ENCODE measurements at places on chromosomes 5 and 9.
A peak's percentile ranks its signal among the peaks of the same experiment; 100 is the strongest.

DNA sequence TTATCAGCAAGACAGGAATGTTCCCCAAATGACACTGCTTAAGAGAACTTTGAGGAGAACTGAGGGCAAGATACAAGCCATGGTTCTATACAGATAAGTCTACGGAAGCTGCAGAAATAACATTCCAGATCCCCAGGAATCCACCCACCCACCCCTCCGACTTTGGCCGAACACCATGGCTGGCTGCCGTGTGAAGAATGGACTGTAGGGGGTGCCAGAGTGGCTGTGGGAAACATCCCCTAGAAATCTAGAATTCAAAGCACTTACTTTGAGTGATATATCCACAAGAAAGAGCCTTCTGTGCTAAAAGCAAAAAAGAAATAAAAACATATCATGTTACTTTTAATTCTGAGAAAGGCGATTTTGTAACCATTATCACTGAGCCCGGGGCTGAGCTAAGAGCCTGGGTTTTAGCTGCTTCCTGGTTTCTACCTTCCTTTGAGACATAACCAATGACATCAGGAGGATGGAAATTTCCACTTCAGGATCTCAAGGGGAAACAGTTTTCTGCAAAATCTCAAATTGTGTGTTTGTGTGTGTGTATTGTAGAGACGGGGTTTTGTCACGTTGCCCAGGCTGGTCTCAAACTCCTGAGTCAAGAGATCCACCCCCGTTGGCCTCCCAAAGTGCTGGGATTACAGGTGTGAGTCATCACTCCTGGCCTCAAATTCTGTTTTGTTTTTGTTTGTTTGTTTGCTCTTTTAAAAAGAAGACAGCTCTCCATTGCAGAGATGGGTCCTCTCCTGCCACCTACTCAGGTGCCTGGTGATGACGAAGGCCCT is 36.4 kb downstream of the GGTA1 start:
- DNase-seq = no peak

DNA sequence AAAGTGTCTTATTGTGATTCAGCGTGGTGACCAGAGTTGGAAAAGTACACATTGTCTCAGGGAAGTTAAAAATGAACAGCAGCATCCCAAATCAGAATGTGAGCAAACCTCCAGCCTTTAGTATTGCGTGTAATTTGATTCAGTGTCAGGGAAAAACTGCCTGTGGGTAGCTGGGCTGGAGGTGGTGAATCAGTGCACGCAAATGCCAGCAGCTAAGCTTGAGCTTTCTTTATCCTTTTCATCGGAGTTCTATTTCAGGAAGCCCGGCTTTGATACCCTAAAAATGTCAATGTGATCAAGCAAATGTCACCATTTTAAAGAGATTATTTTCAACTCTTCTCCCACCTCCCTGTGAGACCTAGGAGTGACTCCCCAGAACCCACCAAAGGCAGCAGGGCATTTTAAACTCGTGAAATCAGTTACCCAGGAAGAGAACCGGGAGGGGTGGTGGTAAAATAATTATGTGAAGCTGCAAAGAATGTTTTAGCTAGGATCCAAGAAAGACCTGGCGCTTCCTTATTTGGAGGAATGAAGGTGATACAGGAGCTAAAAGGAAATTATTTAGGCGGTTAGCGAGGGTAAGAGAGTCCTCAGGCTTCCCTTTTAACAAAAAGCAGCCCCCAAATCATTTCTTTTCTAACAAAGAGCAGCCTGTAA is 25.7 kb upstream of the C5orf47 start:
- DNase-seq = no peak

DNA sequence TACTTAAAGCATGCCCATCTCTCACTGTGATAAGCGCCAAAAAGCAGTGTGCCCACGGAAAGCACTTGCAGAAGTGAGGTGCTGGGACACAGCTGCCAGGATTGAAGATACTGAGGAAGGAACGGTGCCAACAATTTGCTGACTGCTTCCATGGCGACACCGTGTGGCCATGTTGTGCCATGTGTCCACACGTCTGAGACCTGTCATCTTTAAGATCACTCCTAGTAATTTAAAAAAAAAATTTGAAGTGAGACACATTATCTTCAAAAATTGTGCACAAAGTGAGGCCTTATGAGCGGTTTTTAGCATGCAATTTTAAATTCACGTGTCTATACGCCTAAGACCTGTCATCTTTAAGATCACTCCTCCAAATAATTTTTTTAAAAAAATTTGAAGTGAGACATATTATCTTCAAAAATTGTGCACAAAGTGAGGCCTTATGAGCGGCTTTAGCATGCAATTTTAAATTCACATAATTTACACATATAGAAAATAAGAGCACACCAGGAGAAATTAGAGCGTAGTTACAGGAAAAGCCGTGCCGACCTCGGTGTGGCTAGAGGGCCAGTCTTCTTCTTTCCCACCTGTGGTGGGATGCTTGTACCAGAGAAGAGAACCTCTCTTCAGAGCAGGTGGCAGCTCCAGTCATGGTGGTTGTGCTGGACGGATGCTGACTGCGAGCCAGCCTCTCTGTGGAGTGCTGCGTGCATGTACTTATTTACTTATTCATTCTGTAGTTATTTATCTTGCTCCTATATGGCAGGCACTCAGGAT is 21.4 kb upstream of the FLT4 start:
- DNase-seq = no peak

- no peak for DNase-seq
Measured at GRCh38 chr5:6338871-6339270, 39.5 kb downstream of the MED10 start.

DNA sequence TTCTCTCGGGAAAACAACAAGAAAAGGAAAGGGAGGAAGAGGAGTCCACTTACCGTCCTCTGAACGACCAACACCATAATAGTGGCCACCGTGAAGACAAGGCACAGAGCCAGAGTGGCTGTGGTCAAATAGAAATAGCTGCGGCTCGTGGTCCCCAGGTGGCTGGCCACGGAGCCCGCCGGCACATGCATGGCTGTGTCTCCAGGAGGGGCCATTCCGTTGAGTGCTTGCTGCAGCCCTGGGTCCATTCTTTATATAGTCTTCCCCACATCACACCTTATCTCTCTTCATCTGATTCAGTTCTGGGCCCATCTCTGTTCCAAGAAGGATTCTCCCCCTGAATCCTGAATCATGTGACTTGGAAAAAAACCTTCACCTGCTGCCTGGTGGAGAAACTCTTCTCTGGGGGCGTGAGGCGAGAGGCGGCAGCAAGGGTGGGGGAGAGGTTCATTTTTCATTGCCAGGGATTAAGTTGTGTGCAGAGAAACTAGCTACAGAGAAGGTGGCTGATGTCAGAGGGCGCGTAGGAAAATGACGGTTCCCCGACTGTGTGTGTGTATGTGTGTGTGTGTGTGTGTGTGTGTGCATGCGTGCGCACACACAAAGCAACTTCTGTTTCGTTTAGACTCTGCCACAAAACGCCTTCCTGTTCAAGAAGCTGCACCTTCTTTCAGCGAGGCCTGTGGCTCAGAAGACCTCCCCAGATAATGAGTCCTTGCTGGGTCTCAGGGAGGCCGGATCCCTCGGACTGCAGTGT is at the start of gene TNFSF8:
TNFSF8 (minus strand) TSS at position 536 of the 757 bp plus-strand sequence; CDS start at position 248, 288 bp downstream.
- no peak for DNase-seq

DNA sequence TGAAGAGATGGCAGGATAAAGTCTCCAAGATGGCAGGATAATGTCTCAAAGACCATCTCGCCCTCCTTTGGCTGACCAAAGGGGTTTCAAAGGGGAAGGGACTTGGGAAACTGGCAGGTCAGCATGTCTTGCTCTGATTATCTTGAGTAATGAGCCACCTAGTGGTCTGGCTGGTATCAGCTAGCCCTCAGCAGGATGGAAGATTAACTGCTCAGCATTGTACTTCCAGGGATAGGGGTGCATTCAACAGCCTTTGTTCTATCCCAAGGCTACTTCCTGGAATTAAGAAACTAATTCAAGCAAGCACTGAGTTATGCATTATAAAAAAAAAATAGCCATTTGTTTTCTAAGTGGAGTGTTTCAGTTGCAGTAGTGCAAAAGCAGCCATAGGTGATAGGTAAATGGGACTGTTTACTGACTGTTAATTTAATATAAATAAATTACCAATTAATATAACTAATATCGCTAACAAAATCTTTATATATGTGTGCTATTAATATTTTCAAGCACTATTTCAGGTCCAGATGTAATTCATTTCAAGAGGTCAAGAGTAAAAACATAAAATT is 555.5 kb downstream of the CDH9 start:
- DNase-seq = no peak

DNA sequence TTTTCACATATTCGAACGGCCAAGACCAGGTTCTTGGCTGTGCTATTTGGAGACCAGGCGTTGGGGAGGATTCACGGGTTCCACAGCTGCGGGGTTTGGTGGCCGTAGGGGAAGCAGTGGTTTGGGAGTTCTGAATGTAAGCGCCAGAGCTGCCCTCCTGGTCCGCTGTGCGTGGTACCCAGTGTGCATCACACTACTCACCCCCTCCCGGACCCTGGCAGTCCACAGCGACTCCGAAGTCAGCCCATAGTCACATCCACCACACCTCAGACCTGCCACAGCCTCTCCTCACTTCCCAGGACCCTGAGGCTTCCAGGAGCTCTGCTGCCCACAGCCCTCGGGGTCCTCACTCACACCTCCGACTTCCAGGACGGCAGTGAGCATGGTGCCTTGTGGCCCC is 26.8 kb downstream of the AMBP start:
- DNase-seq = no peak

DNA sequence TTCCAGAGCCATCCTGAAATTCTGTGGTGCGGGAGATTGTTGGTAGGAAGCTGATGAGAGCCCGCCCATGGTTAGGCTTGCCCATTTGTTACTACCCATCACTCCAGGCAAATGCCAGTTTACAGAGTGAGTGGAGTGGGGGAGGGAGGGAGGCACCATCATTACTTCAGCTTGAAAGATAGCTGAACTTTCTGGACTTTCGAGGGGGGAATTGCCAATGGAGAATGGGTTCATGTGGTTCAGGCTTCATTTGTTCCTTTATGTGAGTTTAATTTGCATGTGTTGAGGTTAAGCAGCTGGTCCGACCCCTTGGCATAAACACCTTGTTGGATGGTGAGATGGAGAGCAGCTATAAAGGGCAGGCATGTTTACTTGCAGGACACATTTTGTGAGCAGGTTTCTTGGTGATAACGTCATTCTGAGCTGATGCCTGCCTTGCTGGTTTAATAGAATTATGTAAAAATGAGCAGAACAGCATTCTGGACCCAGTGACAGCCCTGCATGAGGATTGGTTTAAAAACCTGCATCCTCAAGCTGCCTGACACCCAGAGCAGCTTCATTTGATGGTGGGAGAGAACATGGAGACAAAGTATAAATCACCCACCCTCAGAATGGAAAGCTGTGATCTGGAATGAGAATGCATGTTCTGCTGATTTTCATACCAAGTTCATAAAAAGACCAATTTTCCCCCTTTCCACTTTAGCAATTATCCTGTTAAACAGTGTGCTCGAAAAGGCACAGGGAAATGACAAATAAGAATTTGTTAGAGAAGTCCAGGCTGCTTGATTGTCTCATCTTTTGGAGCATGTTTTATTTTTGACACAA is 106.3 kb downstream of the TRIO start:
- DNase-seq = peak; percentile 39

- DNase-seq = no peak
Measured at GRCh38 chr5:169242175-169242848, 58.6 kb downstream of the SLIT3 start.

- no peak for DNase-seq
Measured at GRCh38 chr5:135737701-135738563, 96.5 kb upstream of the SLC25A48 start.

DNA sequence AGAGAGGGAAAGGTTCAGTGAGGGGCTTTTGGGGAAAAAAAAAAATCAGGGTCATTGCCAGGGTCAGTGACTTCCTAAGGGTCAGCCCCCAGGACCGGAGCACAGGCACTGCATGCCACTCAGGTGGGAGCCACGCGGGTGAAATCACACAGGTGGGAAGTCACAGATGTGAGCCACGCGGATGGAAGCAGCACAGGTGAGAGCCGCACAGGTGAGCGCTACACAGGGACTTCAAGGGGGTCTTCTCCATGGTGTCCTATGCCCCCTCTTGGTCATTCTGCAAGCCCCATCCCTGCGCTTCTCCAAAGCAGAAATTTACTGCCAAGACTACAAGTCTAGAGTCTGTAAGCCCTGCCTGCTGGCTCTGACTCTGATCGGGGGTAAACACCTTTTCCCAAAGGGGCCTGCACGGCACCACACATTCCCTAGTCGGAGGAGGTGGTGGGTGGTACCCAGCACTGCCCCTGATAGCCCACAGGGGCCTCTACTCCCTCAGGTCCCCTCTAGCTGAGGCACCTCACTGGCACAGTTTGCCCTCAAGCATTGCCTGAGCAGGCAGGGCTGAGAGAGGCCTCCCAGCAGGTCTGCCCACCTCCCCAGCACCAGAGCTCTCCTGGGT is 18.3 kb upstream of the OBP2B start:
- no peak for DNase-seq

Data from right kidney (tissue), 9 donors.